ENCODE measurements at places on chromosomes 16 and 17. TPM values are rescaled to one million over a fixed set of nuclear protein-coding genes. Genes with fewer than 3 reads are reported as not detected.

DNA sequence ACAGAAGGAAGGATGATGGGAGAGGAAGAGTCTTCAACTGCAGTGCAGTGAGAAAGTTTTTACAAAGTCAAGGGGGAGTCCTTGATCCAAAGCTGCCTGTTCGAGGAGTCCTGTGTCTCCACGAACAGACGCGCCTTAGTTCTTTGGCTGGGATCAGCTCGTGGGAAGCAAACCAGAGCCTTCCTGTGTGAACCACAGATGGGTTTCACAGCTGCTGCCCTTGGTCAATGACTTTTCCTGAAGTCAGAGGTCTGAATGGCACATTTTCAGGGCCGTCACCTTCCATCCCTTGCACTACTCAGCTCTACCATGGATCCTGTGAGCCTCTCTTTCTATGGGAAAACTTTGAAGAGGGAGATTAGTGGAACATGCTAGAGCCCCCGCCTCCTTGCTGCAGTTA, 4.2 kb upstream of the SBK1 start:
- no peak for DNase-seq

- no peak for DNase-seq
Observed at GRCh38 chr17:43750153-43750552, 8.4 kb downstream of the SOST start.

The SULT1A2 gene
- not detected for total RNA-seq

DNA sequence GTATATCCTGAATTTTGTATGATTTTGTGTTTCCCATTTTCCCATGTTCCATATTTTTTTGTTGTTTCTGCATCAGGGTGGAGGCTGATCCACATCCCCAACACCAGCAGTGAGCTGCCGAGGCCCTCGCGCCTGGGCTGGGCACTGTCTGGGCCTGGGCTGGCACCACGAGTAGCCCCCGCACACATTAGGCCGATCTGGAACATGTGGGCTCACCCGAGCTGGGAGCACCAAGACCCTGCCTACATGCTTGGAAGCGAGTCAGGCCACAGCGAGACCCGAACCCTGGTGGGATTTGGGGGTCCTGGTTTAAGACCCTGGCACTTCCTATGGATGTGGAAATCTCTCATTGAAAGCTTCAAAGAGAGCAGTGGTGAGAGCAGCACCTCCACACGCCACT, 8.5 kb downstream of the KCTD5 start:
- no peak for DNase-seq

DNA sequence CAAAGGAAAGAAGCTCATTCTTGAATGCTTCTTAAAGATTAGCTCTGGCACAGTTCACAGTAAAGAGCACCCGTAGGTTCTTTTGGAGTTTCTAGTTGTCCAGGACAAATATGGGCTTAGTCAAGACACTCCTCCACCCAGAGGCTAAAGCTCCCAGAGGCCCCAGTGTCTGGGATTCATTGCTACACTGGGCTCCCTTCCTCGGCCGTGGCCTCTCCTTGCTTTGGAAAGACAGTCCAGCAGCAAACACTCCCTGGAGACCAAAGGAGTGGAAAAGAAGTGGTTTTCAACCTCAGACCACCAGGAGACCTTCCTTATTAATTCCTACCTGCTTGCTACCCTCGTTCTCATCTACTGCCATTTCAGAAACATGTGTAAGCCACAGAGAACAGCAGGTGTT, 17.1 kb downstream of the PHB1 start:
- DNase-seq: no peak

- no peak for DNase-seq
Observed at GRCh38 chr17:54867634-54868033, 33.0 kb upstream of the TOM1L1 start.

DNA sequence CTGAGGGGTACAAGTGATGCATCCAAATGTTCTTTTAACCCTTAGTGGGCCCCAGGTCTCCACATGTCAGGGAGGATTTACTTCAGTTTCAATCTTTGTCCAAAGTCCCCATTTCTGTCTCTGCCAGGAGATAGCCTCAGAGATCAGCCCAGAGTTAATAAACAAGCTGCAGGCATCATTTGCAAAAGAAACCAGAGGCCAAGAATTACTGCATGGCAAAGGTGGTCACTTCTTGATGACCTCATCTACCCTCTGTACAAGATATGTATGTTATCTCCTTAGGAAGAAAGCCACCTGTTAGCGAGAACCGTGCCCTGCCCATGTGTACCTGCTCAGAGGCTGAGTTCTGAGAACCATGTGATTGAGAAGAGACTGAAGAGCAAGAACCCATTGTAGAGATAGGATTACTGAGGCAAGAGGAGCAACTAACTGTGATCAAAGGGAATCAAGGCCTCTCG, 40.3 kb downstream of the SALL1 start:
- no peak for DNase-seq

DNA sequence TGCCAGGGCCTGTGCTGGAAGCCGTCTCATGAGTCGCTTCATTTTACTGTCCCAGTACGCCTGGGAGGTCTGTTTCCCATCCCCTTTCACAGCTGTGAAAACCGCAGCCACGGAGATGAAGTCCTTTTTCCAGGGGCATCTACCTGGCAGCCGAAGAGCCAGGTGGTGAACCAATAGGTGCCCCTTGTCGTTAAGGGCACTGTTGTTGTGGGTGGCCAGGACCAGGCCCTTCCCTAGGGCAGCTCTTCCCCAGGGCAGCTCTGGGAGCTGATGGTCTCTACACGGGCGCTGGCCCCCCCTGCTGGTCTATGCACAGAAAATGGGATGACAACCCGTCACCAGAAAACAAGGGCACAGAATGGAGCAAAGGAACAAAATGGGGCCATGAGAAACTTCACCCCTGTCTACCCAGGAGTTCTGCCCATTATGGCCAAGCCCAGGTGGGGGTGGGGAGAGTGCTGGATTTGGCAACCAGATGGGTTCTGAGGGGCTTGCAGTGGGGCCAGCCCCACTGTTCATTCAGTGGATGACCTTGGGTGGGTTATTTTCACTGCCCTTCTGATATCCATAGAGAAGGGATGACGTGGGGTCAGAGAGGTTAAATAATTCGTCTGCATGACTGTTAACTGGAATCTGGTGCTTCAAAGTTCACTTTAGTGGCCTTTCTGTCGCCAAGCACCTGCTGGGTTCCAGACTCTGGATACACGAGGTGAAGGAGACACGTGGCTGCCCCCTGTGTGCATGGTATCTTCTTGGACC, 11.5 kb downstream of the RMI2 start:
- DNase-seq: no peak

GRCh38 chr17:1095090-1095852, 84.5 kb downstream of the ABR start:
- no peak for DNase-seq

GRCh38 chr17:66684731-66685130, 150.2 kb upstream of the CACNG5 start:
- peak; percentile 34 for DNase-seq

DNA sequence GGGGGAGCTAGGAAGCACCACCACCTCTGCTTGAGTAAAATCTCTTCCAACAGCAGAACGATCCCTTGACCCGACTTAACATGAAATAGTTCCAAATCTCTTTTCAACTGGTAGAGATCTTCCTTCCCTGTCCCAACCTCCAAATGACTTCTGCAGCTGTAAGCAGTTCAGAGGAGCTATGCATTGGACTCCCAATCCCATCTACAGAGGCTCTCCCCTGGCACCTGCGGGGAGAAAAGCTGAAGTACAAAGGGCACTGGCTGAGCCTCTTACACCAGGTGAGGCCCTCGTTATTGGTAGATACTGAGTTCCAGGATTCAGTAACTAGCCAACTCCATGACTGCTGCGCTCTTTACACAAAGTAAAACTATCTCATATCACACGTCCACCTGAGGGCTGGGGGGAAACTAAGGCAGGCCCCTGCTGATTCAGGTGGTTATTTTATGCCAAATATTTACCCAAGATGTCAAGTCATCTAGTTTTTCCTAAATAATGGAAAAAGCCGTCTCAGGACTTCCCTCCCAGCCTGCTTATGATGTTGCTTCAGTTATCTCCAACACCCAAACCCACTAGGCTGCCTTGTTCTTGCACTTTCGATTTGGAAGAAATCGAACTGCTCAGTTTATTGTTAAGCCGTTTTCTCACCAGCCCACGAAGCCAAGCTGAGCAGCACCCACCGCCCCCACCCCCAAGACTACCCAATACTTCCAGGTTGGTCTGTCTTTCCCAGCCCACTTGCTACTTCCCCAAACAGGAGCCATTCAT, 3.2 kb downstream of the ACTG1 start:
- no peak for DNase-seq

The BAHCC1 gene
- 9.1 TPM for total RNA-seq

DNA sequence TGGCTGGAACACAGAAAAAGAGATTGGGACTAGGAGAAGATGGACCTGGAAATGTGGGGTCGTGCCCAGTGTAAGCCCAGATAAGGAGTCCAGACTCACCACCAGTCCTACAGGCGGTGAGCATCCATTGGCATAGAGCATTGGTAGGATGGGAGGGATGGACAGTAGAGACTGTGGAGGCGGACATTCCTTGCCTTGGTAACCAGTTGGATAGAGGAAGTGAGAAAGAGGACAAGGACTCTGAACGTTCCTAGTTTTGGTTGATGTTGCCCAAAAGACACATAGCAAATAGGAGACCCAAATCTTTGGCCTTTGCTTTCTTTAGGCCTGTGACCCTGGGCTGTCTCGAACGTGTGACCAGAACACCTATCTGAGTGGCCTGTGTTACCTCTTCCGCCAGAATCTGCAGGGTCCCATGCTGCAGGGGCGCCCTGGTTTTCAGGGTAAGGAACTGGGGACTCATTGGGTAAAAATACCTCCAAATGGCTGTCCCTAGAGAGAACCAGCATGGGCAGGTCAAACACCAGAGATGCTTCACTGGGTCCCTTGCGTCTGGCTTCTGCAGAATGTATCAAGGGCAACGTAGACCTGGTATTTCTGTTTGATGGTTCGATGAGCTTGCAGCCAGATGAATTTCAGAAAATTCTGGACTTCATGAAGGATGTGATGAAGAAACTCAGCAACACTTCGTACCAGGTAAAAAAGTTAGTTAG, 6.4 kb downstream of the ITGAL start:
- no peak for DNase-seq

- no peak for DNase-seq
Observed at GRCh38 chr16:11094857-11095565, 150.6 kb downstream of the CLEC16A start.

DNA sequence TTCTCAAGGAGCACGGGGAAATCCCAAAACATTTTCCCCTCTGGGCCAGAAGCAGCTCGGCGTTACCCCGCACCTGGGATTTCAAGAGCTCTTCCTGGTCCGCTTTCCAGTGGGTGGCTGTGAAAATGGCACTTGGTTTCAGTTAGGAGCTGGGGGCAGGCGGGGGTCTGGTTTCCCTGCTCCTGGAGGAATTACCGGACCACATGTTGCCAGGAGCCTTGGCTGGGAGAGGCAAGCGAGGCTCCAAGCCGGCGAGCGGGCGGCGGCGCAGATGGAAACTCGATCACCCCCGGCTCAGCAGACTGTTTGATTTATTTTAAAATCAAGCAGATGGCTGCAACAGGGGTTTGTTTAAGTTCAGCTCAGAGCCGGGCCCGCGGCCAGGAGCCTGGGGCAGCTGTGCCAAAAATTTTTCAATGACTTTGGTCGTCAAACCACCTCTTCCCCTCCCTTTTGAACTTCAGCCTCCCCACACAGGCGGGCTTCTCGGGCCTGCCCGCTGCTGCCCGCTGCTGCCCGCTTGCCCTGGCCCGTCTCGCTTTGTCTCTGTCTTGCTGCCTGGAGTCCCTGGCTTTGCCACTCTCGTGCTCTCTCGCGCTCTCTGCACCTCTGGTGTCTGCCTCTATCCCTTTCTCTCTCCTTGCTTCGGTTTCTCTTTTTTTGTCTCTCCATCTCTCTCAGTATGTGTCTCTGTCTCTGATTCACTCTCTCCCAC, 108.0 kb upstream of the CIBAR2 start:
- no peak for DNase-seq

GRCh38 chr16:25094596-25094995, 16.9 kb upstream of the LCMT1 start:
- DNase-seq: no peak

The CCL17 gene
- not detected for total RNA-seq

The EVPLL gene
- total RNA-seq: 16.7 TPM

- DNase-seq: no peak
Observed at GRCh38 chr16:66900721-66901441, 17.8 kb downstream of the CDH16 start.

DNA sequence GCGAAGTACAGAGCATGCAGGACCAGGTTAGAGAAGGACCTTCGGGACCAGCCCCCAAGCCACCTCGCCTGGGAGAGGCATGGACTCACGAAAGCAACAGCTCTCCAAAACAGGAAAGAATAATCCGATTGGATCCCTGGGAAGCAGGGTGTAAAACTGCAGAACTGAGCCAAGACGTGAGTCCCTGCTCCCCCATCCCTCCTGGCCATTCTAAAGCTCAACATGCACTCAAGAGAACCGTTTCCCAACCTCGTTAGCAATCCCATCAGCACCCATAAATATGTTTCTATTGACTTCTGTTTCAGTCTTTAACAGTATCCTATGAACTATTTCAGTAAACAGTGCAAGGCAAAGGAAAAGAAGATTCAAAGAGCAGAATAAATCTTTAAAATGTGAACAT, 167.0 kb downstream of the COPRS start:
- DNase-seq: no peak

The DNAH3 gene
- total RNA-seq: 0.25 TPM

DNA sequence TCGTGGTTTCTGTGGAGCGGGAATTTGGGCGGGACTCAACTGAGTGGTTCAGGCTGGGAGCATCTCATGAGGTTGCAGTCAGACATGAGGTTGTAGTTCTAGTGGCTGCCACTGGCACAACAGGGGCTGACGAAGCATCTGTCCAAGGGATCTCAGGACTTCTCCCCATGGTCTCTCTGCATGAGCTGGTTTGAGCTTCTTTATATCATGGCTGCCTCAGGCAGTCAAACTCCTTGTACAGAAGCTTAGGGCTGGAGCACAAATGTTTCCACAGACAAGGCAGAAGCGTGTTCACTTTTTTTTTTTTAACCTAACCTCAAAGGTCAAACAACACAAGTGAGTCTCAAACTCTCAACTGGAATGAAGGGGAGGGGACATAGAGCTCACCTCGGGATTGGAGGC, 243.3 kb downstream of the MSI2 start:
- DNase-seq: no peak

- DNase-seq: no peak
Observed at GRCh38 chr17:3710951-3711383, 12.7 kb upstream of the HASPIN start.

- DNase-seq: no peak
Observed at GRCh38 chr16:16096121-16096857, 127.0 kb downstream of the ABCC6 start.

- DNase-seq: no peak
Observed at GRCh38 chr17:48596735-48597527, 3.4 kb upstream of the HOXB5 start.

GRCh38 chr16:10990378-10990777, 46.0 kb downstream of the CLEC16A start:
- DNase-seq: no peak

DNA sequence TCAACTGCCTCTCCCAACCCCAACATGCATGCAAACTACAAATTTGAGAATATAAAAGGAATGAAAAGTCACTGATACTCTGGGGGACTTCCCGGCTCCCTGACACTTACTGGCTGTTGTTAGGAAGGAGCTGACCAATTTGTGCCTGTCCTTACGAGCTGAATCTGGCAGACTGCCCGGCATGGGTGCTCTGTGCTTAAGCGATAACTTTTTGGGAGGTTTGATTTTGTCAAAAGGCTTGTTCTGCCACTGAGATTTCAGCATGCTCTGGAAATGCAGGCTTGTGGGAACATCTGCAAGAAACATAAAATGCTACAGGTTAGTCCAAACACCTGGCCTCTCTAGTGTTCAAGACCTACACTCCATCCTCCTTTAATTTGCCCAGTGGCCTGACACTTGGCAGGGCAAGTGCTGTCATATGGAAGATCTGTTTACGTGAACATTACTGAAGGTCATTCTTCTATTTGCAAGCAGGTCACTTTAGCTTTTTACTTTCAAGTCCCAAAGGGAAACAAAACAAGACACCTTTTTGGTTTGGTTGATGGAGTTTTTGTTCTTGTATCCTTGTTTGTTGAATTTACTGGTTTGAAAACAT, 40.6 kb downstream of the STH start:
- no peak for DNase-seq

The ADORA2B gene
- total RNA-seq: 33.4 TPM

All from vagina (tissue), 2 donors.